Heart right ventricle (tissue), 16 donors: ENCODE measurements at places on chromosomes 2 and 18.

DNA sequence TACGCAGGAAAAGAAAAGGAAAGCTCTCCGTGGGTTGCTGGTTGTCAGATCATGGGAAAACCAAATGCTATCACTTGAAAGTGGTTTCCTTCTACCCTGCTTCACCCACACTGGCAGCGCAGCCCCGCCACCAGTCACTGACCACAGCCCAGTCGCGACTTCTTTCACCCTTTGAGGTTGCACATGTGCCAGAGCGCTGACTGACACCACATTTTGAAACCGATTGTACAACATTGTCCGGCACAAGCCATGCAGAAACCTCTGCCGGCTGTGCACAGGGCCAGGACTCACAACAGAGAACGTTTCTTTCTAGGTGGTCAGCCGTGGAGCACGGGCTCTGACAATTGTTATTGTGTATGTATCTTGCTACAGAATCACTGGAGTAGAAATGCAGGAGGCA, 827.2 kb upstream of the POU3F3 start:
- no peak for DNase-seq

- no peak for DNase-seq
Measured at GRCh38 chr2:60535685-60536312, 17.7 kb downstream of the BCL11A start.

GRCh38 chr2:104856086-104856972, 2.4 kb downstream of the POU3F3 start:
- no peak for DNase-seq

DNA sequence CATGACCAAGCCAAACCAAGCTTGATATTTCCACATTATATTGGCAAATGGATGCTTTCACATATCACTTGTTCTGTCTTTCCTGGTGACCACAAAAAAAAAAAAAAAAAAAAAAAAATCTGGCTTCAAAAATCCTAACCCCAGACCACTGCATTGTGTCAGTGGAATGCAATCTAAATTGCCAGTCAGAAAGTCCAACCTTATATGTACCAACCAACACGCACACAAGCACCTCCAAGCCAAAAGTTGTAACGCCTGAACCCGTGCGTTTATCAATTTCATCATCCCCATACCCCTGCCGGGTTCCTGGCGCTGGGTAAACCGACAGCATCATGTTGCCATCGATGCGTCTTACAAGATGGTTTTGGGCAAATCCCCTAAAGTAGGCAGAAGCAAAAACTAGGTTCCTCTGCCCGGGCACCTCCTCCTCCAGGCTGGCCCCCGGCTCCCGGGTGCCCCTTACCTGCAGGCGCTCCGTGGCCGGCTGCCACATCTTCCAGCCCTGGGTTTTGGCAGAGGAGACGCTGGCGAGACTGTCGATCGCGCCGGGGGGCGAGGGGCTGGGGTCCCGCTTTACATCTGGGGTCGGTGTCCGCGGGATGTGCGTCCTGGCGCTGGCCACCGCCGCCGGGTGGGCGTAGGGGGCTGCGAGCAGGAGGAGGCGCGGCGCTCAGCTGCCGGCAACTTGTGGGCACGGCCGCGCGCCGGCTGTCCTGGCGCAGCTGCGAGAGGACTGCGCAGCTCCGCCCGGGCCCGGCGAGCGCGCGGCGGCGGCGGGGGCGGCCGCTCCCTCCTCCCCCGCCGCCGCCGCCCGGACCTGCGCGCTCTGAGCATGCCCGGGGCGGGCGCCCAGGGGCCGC, at the start of gene PID1:
Gene PID1, minus strand, starts transcription at position 737 of the 860 bp plus-strand sequence. Its CDS starts 244 bp downstream, at position 493.
- DNase-seq = no peak

- peak; percentile 83 for DNase-seq
Measured at GRCh38 chr2:174771631-174772471, 7.6 kb upstream of the CHRNA1 start.

DNA sequence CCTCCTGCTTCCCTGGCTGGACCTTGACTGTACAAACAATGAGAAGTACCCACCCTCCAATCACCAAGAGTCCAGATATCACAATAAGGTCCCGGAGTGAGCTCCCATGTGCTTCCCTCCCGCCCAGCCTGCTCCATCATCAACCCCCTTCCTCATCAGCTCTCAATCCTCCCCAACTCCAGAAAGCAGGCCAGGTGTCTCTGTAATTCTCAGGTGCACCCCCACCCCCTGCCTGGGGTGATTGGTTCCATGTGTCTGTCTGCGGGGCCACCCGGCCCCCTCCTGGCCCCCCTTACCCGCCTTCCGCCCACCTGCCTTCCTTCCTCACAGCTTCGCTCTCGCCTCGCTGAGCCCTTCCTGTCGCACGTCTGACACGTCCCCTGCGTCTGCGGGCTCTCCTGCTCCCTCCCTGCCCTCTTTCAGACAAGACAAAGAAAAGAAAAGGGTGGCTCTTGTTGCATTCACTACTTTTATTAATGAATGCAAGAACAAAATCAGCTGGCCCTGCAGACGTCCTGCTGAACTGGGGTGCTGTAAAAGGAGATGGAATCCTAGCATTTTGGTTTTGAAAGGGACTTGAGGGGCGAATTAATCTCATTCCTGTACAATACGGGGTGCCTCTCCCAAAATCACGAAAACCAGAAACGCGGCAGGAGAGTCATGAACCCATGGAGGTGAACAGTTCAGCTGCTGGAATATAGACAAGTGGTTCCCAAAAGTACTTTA, 26.5 kb upstream of the IGFBP2 start:
- DNase-seq = no peak

- no peak for DNase-seq
Measured at GRCh38 chr2:128488434-128488833, 169.8 kb upstream of the HS6ST1 start.

DNA sequence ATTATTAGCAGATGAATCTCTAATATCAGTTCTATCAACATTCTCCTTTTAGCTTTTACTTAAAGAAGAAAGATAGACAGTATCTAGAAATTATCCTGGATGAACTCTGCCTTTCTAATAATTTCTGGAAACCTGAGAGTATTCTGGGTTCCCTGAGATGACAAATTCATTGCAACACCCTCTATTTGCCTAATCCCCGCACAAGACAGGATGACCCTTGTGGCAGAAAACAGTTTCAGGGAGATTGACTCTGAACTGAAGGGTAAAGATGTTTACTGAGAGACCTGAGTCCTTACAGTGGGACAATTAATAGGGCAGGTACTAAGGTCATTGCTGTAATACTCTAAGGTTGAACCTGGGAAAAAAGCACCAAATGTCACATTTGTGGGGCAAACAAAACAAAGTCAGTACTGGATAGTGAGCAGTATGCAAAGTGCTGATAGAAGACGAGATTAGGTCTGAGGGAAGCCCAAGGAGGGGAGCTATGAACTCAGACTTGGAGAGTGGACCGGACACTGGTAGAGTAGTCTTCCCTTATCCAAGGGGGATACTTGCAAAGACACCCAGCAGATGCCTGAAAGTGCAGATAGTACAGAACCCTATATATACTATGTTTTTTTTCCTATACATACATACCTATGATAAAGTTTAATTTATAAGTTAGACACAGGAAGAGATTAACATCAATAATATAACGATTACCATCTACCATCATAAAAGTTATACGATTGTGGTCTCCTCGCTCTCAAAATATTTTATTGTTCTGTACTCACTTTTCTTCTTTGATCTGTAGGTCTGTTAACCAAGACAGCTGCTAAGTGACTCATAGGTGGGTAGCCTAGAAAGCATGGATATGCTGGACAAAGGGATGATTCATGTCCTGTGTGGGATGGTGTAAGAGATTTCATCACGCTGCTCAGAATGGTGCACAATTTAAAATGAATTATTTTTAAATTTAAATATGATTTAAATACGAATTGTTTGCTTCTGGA, 148.3 kb upstream of the KLHL14 start:
- DNase-seq = no peak

- no peak for DNase-seq
Measured at GRCh38 chr2:65730186-65730585, 297.8 kb upstream of the SPRED2 start.

- DNase-seq = peak; percentile 77
Measured at GRCh38 chr18:43772907-43773306, 495.6 kb upstream of the SYT4 start.

GRCh38 chr2:145777914-145778313, 1258.0 kb upstream of the ZEB2 start:
- no peak for DNase-seq

- DNase-seq = no peak
Measured at GRCh38 chr2:64807417-64807816, 153.7 kb upstream of the SERTAD2 start.

GRCh38 chr2:165697748-165698443, 96.2 kb downstream of the GALNT3 start:
- DNase-seq = no peak

DNA sequence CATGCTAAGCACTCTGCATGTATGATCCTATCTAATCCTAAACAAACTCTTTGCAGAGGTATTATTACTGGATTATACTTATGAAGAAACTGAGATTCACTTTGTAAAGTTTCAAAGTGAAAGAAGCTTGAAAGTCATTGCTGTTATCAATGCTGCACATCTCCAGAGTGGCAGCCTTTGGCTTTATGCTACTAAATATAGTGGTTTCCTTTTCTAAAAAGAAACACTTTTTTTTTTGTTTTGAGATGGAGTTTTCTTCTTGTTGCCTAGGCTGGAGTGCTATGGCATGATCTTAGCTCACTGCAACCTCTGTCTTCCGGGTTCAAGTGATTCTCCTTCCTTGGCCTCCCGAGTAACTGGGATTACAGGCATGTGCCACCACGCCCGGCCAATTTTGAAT, 114.9 kb upstream of the RAB27B start:
- DNase-seq = no peak

- no peak for DNase-seq
Measured at GRCh38 chr2:64910972-64911433, 78.2 kb upstream of the SLC1A4 start.

DNA sequence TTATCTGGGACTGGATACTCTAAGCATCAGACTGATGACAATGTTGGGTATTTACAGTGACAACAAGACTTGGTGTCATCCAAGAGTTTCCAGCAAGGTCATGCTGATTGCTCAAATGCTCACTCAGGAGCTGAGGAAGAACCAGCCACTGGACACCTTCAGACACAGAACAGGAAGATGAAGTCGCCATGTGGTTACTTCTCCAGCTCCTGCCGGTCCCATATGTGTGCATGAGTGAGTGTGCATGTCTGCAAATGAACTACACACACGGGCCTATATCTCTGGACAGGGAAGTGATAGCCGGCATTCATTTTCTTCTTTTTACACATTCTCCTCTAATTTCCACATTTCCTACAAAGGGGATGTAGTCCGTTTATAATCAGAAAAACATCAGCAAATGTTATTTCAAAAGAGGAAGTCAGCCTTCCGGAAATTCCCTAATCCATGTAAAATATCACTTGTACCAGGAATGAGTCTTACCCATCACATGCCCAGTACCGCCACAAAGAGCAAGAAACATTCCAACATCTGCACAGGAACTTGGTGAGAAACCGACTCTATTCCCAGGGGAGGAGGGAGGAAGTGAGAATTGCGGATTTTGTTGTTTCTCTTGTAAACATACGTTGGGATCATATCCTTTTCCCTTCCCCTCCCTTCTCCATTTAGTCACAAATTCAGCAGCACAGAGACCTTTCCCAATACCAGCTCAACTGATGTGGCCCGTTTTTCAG, 10.8 kb downstream of the RFX8 start:
- DNase-seq = peak; percentile 60

DNA sequence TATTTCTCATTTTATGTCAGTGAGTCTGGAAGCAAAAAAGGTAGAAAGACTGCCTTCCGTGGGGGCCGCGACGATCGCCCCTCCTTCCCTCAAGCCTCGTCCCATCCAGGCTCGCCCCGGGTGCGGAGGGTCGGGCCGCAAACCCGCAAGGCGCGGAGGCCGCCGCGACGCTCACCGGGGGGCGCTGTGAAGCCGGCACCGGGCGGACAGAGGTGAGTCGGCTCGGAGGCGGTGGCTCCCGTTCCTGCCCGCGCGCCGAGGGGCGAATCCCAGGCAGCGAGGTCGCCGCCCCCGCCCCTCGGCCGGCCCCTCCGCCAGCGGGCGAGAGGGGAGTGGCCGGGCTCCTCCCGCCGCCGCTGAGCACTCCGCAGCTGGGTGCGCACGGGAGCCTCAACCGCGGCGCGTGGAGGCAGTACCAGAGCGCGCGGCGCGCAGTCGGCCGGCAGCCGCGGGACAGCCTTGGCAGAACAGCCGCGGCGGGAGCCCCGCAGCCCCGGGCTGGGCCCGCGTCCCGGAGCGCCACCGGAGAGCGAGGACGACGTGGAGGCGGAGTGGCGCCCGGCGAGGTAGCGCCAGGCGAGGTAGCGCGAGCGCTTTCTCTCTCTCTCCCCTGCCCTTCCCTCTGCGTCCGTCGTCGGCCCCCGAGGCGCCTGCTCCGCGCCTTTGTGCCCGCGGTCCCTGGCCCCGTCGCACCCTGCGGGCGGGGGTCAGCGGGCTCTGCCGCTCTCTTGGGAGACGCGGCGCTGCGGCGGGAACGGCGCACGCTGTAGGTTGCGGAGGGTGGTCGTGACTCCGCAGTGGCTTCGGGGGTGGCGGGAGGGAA, at the start of gene MYO1B:
Gene MYO1B, plus strand, starts transcription at position 359 of the 823 bp plus-strand sequence. CDS start 31,492 bp downstream, outside the sequence.
- DNase-seq = peak; percentile 76

DNA sequence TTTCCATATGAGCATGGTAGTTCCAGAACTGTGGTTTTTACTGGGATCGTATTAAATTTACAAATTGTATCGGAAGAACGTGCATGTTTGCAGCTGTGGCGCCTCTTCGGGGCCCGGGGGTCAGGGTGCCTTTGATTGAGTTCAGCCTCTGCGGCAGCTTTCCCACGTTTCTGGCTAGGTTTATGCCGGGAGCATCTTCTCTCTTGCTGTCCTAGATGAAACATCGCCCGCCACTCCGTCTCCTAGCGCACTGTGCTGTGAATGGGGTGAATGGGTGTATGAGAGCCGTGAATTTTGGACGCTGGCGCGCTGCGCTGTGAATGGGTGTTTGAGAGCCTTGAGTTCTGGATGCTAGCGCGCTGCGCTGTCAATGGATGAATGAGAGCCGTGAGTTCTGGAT, 12.3 kb downstream of the PDCD1 start:
- no peak for DNase-seq

DNA sequence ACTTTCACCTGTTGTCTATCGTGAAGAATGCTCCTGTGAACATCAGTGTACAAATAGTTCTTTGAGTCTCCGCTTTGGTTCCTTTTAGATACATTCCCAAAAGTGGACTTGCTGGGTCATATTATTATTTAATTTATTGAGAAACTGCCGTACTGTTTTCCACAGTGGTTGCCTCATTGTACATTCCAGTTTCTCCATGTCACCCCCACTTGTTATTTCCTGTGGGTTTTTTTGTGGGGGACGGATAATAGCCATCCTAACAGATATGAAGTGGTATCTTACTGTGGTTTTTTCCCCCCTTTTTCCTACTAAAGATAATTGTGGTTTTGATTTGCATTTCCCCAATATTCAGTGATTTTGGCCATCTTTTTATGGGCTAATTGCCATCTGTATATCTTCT, 53.8 kb downstream of the SMCHD1 start:
- DNase-seq = no peak

- no peak for DNase-seq
Measured at GRCh38 chr2:44560352-44560751, 198.6 kb downstream of the CAMKMT start.
